ENCODE measurements at places on chromosomes 3 and 15.

- DNase-seq, result no peak
These were observed 27.0 kb downstream of the CRYGS start for GRCh38 chr3:186517218-186517617.

GRCh38 chr3:50354850-50355249 is 4.2 kb downstream of the CYB561D2 start:
- DNase-seq, result no peak

- DNase-seq, result no peak
These were observed 18.6 kb upstream of the PRSS50 start for GRCh38 chr3:46736006-46736872.

DNA sequence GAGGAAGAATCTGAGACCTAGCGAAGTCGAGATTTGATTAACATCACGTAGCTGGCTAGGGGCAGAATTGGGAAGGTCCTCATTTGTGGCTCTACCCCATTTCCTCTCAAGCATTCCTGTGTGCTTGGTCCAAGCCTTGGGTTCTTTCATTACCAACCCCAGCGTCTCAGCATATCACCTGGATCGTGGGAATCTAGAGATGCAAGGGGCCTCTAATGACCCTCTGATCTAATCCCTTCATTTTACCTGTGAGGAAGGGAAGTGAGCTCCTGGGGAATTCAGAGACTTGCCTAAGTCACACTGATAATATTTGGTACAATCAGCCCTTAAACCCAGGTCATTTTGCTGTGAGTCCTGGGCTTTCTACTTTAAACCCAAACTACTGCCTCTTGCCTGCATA is 2.0 kb downstream of the GPR87 start:
- DNase-seq, result no peak

All from stimulated activated CD4-positive, alpha-beta T cell treated with anti-CD3 and anti-CD28 coated beads, Interleukin-4, amount 100 ng/mL, for 1 hour (primary cell).